ENCODE measurements at places on chromosomes 3 and 15.
A peak's percentile ranks its signal among the peaks of the same experiment; 100 is the strongest.

GRCh38 chr15:42608110-42608531 lies 32.7 kb downstream of the STARD9 start:
- no peak for DNase-seq

DNA sequence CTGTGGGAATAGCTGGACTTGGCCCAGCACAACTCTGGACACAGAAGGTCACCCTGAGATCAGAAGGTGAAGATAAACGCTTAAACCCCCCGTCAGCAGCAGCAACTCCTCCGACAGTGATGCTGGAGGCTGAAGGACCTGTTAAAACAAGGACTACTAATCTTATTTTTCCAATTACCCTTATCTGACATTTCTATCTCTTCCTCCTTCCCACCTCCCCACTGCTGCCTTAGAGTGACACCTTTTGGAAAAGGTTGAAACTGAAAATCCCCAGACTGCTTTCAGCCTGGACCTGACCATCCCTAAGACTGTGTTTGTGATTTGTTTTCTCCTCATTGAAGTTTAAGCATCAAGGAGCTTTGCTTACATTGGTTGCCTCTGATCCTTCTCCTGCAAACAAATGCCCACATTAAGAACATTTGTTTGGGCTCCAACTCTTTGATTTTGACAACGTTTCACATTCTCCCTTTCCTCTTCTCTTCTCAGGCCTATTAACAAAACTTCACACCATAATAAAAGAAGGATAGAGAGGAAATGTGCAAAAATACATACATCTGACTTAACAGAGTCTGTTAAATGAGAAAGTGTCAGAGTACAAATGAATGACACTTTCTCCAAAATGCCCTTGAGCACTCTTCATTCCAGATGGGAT lies 410.6 kb upstream of the WNT5A start:
- DNase-seq: no peak

DNA sequence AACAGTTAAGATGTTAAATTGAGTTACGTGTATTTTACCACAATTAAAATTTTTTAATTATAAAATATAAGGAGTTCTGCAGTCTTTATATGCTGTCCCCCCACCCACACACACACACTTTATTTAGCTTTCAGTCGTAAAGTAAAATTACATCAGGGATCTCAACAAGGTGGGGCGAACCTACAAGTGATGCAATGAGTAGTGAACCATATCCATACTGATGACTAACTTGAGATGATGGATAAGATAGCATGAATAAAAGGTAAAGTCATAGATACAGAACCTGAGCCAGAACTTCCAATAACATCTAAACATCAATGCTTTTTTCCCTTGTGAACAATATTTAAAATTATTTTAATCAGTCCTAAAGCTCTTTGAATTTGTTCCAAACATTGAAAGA lies 77.2 kb downstream of the VPS13C start:
- DNase-seq: no peak

- no peak for DNase-seq
Observed at GRCh38 chr3:126684218-126684751, 19.8 kb upstream of the CHCHD6 start.

DNA sequence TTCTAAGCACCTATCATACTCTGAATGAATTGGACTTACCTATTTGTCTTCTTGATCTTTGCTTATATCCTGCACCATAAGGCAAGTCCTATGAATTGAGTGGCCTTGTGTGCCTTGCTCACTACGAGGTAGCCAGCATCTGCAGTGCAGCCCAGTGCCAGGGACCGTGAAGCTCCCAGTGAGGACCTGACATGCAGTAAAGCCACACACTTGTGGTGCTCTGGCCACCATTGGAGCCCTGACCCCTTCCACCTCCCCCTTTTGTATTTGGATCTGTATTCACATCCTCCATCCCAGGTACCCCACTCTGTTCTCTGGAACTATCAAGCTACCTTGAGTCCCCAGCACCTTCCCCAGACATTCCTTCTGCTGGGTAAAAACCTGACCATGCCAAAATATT lies 52.1 kb downstream of the BSN start:
- no peak for DNase-seq

DNA sequence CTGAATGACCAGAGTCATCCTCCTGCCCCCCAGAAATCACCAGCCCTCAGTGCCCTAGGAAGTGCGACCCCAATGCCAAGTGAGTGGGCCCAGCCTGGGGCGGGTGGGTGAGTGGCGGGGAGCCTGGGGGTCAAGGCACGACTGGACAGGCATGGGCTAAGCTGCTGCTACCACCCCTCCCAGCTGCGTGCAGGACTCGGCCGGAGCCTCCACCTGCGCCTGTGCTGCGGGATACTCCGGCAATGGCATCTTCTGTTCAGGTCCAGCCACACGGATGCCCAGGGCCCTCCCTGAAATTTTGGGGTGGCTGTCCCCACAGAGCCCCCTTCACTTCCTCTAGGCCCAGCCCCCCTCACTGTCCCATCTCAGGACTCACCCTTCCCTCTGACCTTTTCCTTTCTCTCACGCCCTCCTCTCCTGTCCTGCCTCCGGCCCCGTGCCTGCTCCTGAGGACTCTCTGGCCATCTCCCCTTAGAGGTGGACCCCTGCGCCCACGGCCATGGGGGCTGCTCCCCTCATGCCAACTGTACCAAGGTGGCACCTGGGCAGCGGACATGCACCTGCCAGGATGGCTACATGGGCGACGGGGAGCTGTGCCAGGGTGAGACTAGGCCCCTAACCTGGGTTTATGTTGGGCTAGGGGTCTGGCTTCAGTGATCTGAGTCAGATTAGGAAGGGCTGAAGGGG lies 17.0 kb downstream of the NT5DC2 start:
- DNase-seq: no peak

GRCh38 chr3:191563722-191564121 lies 102.8 kb downstream of the PYDC2 start:
- no peak for DNase-seq

DNA sequence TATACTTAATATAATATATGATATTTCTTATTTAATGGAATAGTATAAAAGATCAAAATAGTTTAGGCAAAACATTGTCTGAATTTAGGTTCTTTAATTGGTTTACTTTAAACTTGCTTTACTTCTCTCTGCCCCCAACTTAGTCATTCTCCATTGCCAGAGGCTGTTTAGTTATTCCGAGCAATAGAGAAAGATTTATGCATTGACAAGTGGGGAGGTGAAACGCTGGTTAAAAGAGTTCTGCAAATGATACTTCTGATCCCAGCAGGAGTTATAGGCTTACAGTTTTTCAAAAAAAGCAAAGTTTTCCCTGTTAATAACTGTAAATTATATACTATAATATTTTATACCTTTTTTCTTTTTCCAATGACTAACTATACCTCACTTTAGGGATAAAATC lies 145.4 kb downstream of the EPHA3 start:
- no peak for DNase-seq

- DNase-seq: peak; percentile 34
Observed at GRCh38 chr3:107430996-107431245, 53.7 kb downstream of the CCDC54 start.

DNA sequence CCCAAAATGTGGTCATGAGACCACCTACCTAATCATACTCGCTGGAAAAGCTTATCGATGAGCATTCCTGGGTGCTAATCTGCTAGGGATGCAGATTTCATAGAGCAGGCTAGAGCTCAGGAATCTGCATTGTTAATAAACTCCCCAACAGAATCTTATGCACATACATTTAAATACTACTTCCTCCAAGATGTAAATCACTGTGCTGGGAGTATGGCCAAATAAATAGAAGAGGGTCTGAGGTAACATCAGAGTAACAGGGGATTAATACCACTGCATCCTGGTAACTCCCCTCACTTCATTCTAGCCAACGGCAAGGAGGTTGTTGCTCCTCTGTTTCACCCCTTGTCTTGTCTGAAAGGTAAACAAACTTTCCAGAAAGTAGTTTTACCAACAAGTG lies 118.3 kb upstream of the SEMA6D start:
- DNase-seq: no peak

- no peak for DNase-seq
Observed at GRCh38 chr3:183427876-183428446, 458 bp downstream of the MCF2L2 start.

DNA sequence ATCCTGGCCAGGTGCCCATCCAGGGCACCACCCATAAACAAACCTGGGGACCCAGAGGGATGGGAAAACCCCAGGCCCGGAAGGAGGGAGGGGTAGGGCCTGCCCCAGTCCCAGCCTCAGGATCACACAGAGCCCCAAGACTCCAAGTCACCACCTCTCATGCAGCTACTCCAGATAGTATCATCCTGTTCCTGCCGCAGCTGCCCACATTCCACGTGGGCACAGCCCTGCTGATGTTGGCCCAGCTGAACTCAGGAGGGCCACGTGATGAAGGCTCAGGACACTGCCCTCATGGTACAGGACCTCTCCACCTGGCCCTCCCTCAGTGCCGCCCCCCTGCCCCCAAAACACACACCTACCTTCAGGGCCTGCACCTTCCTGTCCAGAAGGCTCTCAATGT lies 69.5 kb downstream of the CACNA2D2 start:
- DNase-seq: no peak

- no peak for DNase-seq
Observed at GRCh38 chr3:157335233-157336076, 101.2 kb upstream of the PTX3 start.

- no peak for DNase-seq
Observed at GRCh38 chr3:46506526-46506925, 8.8 kb downstream of the RTP3 start.

- DNase-seq: peak; percentile 4
Observed at GRCh38 chr3:54853573-54854404, 74.1 kb downstream of the LRTM1 start.

DNA sequence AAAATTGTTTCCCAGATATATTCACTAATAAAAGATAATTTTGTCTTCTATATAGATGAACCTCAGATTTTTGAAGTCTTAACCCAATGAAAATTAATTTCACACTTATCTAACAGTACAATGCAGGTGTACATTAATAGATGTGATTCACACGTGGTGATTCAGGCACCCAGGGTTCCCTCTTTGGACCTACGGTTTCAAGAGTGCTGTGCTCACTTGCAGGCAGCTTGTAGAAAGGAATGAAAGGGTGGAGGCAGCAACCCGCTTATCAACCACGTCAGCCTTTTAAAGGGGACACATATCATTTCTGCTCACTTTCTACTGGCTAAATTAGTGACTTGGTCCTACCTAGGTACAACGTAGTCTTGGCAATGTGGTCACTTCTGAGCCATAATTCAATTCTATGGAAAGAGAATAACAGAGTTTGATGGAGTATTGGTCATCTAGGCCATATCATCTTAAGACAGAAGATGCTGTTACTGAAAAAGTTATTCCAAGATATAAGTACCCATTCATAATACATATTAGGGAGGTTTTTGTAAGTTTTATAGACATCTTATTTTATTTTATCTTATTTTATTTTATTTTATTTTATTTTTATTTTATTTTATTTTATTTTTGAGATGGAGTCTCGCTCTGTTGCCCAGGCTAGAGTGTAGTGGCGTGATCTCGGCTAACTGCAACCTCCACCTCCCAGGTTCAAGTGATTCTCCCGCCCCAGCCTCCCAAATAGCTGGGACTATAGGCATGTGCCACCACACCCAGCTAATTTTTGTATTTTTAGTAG lies 37.9 kb downstream of the ACP3 start:
- DNase-seq: no peak

All from stimulated activated CD4-positive, alpha-beta T cell treated with anti-CD3 and anti-CD28 coated beads, TNF-alpha, amount 100 ng/mL, for 24 hours (primary cell).